ENCODE measurements at places on chromosomes 4 and X.

DNA sequence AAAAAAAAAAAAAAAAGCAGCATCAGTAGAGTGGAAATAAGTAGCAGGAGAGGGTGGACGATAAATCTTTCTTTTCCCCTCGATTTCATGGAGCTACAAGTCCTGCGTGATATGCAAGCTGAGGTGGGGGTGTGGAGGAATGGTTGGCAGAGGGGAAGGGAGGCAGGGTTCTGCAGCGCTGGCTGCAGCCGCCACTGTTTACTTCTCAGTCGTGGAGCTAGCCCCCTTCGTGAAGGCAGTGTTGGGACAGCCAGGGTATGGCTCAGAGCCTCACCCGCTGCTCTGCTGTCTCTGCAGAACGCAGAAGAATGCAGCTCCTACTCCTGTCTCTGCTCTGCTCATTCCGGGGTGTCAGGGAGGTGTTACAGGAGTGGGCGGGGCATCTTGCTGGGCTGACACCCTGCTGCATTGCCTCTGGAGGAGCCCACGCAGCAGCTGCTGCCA, 140.6 kb downstream of the GPM6A start:
- DNase-seq: no peak

DNA sequence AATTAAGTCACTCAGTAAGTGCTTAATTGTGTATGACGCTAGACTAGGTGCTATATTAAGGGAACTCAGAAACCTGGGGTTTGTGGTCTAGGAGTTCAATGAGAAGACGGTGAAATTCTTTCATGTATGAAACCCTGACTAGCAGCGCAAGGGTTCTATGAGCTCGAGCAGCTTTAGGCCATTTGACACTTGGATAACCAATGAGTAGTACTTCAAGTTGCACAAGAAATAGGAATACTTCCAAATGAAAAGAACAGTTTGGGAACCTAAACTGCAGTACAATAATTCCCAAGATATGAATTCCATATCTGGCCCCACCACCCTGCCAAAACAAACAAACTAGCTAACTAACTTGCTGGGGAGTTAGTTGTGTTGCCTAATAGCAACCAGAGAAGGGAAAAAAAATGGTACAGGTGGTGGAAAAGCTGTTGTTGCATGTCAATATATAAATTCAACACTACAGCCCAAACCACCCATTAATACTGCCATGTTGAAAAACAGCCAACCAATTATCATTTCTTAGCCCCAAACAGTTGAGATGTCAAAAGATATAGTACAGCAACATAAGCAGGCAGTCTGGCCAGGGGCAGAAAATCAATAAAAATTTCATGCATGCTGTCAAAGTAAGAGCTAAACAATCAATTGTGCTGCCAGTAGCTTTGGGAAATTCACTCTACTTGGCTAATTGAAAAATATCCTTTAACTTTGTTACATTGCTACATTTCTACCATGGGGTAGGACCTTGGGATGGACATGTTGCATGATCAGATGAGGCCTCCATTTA, 54.6 kb upstream of the MCF2 start:
- DNase-seq: no peak

- no peak for DNase-seq
These were observed 16.6 kb downstream of the USO1 start for GRCh38 chr4:75741027-75741426.

DNA sequence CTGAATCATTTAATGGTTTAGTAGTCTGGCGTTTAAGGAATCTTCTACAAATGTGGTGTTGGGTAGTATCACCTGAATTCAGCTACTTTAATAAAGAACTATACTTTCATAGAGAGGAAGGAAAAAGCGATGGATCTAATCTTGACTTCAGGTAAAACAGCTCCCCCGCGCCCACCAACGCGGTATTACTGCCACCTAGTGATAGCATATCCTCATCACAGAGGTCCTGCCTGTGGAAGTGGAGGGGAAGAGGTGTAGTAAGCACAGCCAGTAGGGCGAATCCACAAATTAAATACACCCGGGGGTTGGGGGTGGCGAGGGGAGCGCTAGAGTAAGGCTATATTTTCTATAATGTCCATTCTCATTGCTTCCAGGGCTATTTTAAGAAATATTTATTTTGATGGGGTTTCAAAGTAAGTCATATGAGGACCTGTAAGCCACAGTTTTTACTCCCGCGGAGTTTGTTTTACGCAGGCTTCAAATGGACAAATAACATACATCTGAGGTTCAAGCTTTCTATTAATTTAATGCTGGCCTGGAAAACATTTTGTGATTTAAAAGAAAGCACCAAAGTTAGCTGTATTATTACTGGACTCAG, 8.3 kb upstream of the DAPP1 start:
- DNase-seq: no peak

DNA sequence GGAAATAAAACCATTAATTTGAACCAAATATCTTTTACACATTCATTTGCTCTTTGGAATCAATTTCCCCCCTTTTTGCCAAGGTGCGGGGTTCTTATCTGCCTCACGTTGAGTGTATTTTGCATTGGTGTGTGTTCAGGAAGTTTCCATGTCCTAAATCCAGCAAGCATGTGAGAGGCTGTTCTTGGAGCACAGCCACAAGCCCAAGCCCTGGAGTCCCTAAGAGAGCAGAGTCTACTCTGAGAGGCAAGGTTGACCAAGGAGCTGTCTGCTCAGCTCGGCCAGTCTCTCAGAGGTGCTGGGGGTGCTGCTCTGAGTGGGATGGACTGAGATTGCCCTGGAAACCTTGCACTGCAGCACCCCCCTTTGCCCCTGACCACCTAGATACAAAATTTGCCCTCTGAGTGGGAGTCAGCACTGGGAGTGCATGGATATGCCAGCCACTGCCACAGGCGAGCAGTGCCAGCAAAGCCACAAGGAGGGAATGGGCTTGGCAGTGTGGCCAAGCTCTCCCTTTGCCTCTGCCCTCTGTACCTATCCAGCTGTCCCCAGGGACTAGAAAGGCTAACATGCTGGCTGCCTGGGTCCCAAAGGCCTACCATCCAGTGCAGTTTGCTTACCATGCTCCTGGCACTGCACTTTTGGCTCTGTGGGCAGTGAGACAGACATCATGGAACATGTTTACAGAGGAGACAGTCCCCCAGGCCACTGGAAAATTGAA, 20.5 kb upstream of the FAM193A start:
- DNase-seq: no peak
